PC-3 (cell line): ENCODE measurements at places on chromosomes 5 and 9.

GRCh38 chr9:136705564-136705963 lies 6.8 kb upstream of the DIPK1B start:
- DNase-seq, result no peak

GRCh38 chr9:34522091-34522887 lies 501 bp downstream of the ENHO start:
- DNase-seq, result no peak

GRCh38 chr5:886716-887325 lies 5.8 kb downstream of the BRD9 start:
- DNase-seq, result no peak

DNA sequence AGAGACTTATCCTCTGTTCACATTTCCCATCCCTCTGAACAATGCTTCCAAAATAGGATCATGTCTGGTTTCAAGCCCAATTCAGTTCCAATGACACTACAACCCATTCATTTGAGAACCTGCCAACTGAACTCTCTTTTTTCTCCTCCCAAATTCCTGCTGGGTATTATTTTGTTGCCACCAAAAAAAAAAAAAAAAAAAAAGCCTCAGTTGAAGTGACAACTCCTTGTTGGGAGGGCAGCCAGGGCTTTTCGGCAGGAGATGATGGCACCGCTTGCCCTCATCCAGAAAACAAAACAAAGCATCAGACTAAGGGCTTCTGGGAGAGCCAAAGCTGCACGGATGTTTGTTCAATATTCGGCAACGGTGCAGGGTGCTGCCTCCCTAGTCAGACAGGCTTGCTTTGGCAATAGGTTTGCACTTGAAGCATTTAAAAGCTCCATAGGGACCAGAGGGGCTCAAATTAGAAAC lies 30.6 kb upstream of the TRIM32 start:
- no peak for DNase-seq
